ENCODE measurements at places on chromosomes 1 and 21. TPM values are rescaled to one million over a fixed set of nuclear protein-coding genes. Genes with fewer than 3 reads are reported as not detected.
A peak's percentile ranks its signal among the peaks of the same experiment; 100 is the strongest.

GRCh38 chr1:163205513-163205912, 2.8 kb upstream of the RGS5 start:
- no peak overlapping the region for H3K27ac ChIP-seq
- no peak for DNase-seq
- H3K4me3 ChIP-seq = no peak overlapping the region
- no peaks in the 10 kb centered on the region for H3K27me3 ChIP-seq

The NFASC gene
- 20.7 TPM for total RNA-seq

The RALGPS2 gene
- total RNA-seq = 18.3 TPM

GRCh38 chr1:67574221-67574620, 110.8 kb upstream of the GADD45A start:
- H3K4me1 ChIP-seq = peaks cover 30% of the 10 kb centered on the region
- no peak overlapping the region for H3K27ac ChIP-seq

DNA sequence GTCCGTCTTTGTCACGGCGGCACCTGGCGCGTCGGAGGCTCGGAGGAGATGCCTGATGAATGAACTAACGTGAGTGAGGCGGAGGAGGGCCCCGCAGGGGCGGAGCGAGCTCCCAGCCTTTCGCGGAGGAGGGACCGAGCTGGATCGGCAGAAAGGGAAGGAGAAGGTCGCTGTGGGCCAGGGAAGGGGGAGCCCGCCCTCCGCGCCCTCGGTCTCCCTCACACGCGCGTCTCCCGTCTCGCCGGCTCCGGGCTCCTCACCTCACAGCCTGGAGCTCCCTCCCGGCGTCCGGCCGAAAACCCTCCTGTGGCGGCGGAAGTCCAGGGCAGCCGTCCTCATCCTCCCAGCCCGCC, 519 bp downstream of the ZNF496 start:
- no peaks in the 10 kb centered on the region for H3K4me1 ChIP-seq
- peak overlapping the region; percentile 97 for H3K27ac ChIP-seq
- peak overlapping the region; percentile 93 for H3K4me3 ChIP-seq
- DNase-seq = peak; percentile 86
- H3K27me3 ChIP-seq = no peaks in the 10 kb centered on the region

DNA sequence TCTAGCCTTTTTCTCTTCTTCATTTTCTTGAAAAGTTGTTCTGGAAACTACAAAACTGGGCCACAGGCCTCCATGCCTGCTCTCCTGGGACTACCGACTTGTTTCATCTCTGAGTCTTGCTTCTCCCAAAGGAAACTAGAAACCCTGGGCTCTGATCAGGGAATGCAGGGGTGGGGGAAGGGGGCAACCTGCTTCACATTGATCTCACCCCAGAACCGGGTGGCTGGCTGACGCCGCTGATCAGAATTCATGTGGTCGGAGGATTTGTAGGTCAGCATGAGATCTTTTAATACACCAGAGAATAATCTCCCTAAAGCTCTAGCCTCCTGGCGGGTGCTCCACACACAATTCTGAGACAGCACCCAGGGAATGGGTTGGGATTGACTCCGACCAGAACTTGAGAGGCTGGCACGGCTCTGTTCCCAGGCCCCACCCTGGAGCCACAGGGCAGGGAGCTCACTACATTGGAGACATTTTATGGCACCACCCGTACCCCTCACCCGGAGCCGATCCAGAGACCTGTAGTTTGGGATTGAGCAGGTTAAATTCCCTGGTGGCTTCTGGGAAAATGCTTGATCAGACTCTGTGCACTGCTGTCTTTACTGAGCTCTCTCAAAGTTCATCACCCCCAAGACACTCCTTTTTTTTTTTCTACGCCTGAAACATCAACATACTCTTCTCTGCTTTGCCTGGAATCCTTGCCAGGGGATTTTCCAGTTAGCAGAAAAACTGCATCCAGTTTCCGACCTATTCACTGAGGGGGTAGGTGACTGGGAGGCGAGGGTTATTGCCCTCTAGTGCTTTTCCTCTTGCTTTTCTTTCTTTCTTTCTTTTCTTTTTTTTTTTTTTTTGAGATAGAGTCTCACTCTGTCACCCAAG, 12.2 kb upstream of the ARHGEF10L start:
- no peaks in the 10 kb centered on the region for H3K36me3 ChIP-seq
- no peak for DNase-seq
- H3K4me3 ChIP-seq = no peak overlapping the region
- H3K4me1 ChIP-seq = peaks cover 43% of the 10 kb centered on the region

The CFAP141 gene
- total RNA-seq = not detected

DNA sequence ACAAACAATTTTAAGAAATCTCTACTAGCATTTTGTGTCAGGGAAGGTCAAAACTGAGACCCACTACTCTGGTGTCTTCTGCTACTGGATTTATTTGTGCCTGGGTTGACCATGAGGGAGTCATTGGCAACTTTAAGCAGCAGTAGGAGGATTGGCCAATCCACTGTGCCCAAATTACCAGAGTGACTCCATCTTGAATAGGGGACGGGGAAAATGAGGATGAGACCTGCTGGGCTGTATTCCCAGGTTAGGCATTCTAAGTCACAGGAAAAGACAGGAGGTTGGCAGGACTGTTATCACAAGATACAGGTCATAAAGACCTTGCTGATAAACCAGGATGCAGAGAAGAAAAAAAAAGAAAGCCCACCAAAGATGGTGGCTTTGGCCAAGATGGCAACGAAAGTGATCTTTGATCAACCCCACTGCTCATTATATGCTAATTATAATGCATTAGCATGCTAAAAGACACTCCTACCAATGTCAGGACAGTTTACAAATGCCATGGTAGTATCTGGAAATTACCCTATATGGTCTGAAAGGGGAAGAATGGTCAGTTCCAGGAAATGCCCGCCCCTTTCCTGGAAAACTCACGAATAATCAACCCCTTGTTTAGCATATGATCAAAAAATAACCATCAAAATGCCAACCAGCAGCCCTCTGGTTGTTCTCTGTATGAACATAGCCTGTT, 200.9 kb downstream of the LTN1 start:
- DNase-seq = no peak
- H3K4me3 ChIP-seq = no peak overlapping the region
- H3K27ac ChIP-seq = no peak overlapping the region
- H3K36me3 ChIP-seq = no peaks in the 10 kb centered on the region

The UBXN11 gene
- total RNA-seq = 12.5 TPM

The TTC3 gene
- total RNA-seq = 151 TPM

GRCh38 chr1:199272628-199273086, 633.8 kb downstream of the PTPRC start:
- H3K36me3 ChIP-seq = no peaks in the 10 kb centered on the region
- no peak overlapping the region for H3K4me3 ChIP-seq
- no peaks in the 10 kb centered on the region for H3K27me3 ChIP-seq
- H3K27ac ChIP-seq = no peak overlapping the region
- H3K4me1 ChIP-seq = no peaks in the 10 kb centered on the region

The GPR3 gene
- total RNA-seq = 0.36 TPM

GRCh38 chr1:180916012-180916770, 3.5 kb downstream of the KIAA1614 start:
- no peak overlapping the region for H3K4me3 ChIP-seq
- H3K27ac ChIP-seq = no peak overlapping the region
- H3K36me3 ChIP-seq = peaks cover 13% of the 10 kb centered on the region

DNA sequence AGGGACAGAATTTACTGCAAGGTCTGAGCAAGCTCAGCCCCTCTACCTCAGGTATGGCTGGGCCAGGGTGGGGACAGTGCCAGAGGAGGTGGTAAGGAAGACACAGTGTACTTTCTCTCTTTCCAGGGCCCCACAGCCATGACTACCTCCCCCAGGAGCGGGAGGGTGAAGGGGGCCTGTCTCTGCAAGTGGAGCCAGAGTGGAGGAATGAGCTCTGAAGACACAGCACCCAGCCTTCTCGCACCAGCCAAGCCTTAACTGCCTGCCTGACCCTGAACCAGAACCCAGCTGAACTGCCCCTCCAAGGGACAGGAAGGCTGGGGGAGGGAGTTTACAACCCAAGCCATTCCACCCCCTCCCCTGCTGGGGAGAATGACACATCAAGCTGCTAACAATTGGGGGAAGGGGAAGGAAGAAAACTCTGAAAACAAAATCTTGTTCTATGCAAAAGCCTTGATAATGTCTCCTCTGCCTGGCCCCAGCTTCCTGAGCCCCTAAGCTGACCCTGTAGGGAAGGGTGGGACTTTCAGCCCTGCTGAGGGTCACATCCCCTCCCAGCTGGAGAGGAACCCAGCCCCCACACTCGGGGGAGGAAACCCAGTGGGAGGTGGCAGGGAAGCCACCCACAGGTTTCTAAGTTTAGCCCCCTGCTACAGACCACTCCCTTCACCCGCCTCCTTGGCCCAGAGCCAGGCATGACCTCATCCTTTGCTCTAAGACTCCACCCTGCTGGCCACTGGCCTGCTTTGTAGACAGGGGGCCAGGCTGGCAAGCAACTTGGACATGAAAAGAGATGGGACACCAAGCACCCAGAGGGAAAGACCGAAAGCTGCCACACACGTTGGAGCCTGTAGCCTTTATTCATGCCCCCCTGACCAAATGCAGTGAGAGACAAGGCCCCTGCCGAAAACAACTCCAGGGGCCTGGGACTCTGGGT, 6.4 kb downstream of the RHOC start:
- DNase-seq = peak; percentile 99
- no peak overlapping the region for H3K4me3 ChIP-seq
- peaks cover 12% of the 10 kb centered on the region for H3K36me3 ChIP-seq
- peak overlapping the region; percentile 98 for H3K27ac ChIP-seq
- H3K27me3 ChIP-seq = no peaks in the 10 kb centered on the region

- H3K27ac ChIP-seq = no peak overlapping the region
- no peak overlapping the region for H3K4me3 ChIP-seq
- DNase-seq = no peak
- H3K36me3 ChIP-seq = no peaks in the 10 kb centered on the region
- no peaks in the 10 kb centered on the region for H3K4me1 ChIP-seq
- no peaks in the 10 kb centered on the region for H3K27me3 ChIP-seq
Measured at GRCh38 chr1:151898519-151898991, 10.8 kb downstream of the THEM4 start.

The CLCA4 gene
- 1.7 TPM for total RNA-seq

DNA sequence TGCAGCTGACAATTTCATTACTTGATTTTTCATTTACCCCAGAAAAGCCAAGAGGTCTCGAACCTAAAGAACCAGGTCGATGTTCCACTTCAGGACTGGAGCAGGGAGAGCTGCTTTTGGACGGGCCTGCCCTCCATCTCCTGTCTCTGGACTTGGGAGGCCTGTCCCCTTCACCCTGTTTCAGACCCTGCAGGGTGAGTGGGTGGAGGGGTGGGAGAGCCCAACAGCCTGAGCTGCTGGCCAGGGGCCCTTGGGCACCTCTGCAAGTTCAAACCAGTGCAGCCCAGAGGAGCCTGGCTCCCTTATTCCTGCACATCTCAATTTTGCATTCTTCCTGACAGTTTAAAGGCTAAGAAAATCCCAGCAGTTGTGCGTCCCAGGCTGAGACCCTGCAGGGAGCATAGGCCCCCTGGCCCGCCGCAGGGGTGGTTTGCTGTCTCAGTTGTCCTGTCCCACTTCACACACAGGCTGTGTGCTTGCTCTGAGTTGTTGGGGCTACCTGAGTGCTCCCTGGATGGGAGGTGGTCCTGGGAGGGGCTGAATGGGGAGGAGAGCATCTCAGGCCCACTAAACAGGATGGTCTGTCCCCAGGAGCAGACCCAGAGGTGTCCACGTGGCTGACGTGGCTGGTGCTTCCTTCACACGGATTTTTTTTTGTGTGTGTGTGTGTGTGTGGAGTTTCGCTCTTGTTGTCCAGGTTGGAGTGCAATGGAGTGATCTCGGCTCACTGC, 443.7 kb downstream of the PTPRU start:
- DNase-seq = no peak
- H3K4me1 ChIP-seq = peaks cover 12% of the 10 kb centered on the region
- no peak overlapping the region for H3K27ac ChIP-seq
- H3K36me3 ChIP-seq = no peaks in the 10 kb centered on the region

The SMCP gene
- total RNA-seq = not detected

GRCh38 chr1:53336146-53336545, 8.3 kb upstream of the LRP8 start:
- peak; percentile 4 for DNase-seq
- no peaks in the 10 kb centered on the region for H3K27me3 ChIP-seq
- no peak overlapping the region for H3K4me3 ChIP-seq
- no peak overlapping the region for H3K27ac ChIP-seq
- no peaks in the 10 kb centered on the region for H3K36me3 ChIP-seq

The APCS gene
- not detected for total RNA-seq

DNA sequence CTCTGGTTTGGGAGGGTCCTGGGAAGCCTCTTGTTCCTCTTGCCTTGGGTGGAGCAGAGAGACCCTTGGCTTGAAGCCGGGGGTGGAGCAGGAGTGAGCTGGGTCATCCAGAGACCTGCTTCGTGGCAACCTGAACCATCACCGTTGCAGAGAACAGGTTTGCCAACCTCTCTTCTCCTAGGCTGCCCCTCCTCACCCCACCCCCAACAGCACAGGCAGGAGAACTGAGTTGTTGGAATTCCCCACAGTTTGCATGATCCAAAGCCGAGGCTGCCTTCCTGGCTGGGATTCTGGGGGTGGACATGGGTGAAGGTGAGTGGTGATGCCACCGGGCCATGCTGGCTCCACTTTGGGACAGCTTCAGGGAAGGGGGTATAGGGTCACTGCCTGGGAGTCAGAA, 2.2 kb downstream of the WNT4 start:
- H3K4me3 ChIP-seq = no peak overlapping the region
- peaks cover 11% of the 10 kb centered on the region for H3K27me3 ChIP-seq
- H3K36me3 ChIP-seq = no peaks in the 10 kb centered on the region

The MAP3K6 gene
- 50.4 TPM for total RNA-seq

The REN gene
- not detected for total RNA-seq

- no peaks in the 10 kb centered on the region for H3K4me1 ChIP-seq
- DNase-seq = no peak
- no peak overlapping the region for H3K27ac ChIP-seq
Measured at GRCh38 chr1:101291562-101292380, 55.0 kb downstream of the S1PR1 start.

DNA sequence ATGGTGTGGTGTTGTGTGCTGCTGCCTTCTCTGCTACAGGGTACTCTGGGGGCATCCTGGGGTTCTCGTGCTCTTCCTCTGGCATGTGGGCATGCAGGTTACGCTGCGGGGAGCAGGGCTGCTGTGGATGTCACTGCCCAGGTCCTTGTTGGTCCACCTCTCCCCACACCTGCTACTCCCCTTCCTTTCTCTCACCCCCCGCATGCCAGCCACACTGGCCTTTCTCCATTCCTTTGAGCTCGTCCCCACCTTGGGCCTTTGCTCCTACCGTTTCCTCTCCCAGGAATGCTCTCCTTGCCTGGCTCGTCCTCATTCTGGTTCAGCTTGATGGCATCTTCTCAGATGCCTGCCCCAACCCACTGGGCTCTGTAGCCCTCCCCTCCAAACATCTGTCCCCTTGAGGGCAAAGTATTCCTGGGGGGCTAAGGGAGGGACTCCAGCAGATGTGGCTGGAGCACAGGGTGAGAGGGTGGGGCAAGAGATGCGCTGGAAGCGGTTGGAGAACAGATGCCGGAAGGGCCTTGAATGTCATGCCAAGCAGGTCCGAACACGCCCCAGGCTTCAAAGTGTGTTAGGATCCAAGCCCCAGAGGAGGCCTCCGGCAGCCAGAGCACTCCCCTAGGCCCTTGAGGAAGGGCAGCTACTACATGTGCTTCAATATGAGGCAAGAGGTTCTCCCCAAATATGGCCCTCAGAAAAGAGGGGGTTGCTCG, 23.4 kb downstream of the DMRTB1 start:
- H3K27me3 ChIP-seq = no peaks in the 10 kb centered on the region
- no peaks in the 10 kb centered on the region for H3K36me3 ChIP-seq
- H3K27ac ChIP-seq = no peak overlapping the region
- H3K4me1 ChIP-seq = no peaks in the 10 kb centered on the region

GRCh38 chr1:162151900-162152829, 82.7 kb downstream of the NOS1AP start:
- no peak overlapping the region for H3K27ac ChIP-seq
- no peaks in the 10 kb centered on the region for H3K36me3 ChIP-seq
- no peaks in the 10 kb centered on the region for H3K27me3 ChIP-seq
